Right ventricle myocardium superior (tissue), 1 donor: ENCODE measurements at places on chromosomes 6 and 20.

GRCh38 chr20:10919396-10920140 is 245.8 kb upstream of the JAG1 start:
- DNase-seq: peak; percentile 51

GRCh38 chr6:132763269-132763668 is 5.6 kb upstream of the VNN2 start:
- DNase-seq: no peak

DNA sequence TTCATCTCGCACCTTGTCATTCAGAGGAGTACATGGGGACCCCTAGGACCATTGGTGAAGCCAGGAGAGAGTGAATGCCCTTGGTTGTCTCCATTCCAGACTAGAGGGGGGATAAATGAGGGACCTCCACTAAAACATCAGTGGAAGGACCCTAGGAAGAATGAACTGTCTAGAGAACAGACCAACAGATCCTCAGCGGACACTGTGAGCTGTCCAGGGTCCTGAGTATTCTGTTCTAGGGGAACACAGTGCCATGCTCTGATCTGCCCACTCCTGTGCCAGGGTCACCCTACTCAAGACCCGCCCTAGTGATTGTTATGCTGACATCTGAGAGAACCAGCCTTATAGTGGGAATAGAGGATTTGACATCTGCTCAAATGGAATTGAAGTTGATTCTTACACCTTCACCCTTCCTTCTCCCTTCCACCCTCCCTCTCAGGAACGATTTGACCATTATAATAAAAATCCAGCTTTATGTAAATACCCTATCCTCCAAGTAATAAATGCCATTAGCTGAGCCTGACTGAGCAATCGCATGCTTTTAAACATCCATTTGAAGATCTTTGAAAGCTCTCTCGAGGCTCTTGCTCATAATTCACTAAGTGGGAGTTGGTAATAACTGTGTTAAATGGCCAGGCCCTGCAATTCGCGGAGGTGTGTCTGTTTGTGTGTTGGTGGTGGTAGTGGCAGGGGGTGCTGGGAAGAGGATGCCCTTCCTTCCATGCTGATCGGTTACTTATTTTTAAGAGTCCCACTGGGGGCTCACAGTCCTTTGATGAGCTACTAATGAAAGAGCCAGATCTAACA is 43.6 kb upstream of the SLC32A1 start:
- DNase-seq: no peak

DNA sequence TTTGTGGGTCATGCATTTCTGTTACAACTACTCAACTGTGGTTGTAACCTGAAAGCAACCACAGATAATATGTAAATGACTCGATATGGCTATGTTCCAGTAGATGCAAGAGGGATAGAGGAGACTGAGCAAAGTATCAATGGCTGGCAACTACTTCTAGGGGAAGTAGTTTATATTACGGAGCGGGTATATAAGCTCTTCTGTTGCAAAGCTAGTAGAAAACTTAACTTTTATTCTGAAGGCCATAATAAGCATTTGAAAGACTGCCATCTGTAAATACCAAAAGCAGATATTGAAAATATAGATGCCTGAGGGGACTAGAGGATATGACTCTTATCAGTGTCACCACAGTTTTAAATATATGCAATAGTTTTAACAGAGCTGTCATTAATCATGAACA is 655.3 kb downstream of the PHF3 start:
- no peak for DNase-seq

GRCh38 chr20:61960836-61961235 is 104.8 kb downstream of the TAF4 start:
- DNase-seq: peak; percentile 6

- no peak for DNase-seq
These were observed 5.3 kb downstream of the ARFGEF2 start for GRCh38 chr20:48926821-48927220.

DNA sequence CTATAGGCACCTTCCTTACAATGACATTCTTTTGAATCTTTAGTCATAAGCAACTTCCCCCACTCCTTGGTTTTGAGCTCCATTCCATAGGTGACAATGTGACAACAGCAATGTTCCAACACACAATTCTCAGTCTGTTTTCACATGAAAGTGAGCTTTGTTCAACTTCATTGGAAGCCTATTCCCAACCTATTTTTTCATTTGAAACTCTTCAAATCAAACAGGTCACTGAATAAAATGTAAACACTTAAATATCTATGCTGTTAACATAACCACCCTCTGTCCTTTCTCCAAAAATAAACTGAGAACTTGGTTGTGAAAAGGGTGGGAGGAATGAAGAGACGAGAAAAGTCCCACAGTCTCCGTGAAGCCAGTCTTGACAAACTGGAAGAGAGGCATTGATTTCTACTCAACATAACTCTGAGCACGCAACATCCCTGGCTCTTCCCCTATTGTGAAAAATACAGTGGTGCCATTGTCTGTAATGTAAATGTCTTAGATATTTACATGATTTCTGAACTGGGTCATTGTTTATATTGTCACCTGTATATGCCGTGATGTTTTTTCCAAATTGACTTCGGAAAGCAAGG is 343.1 kb downstream of the TFAP2A start:
- no peak for DNase-seq

GRCh38 chr20:50948132-50948785 is 10.1 kb downstream of the DPM1 start:
- DNase-seq: no peak

- DNase-seq: no peak
These were observed at the start of gene PHF1 for GRCh38 chr6:33410711-33411631. TSS of gene PHF1 (plus strand) at chr6:33411014. CDS start at chr6:33412264, 1,250 bp downstream.

DNA sequence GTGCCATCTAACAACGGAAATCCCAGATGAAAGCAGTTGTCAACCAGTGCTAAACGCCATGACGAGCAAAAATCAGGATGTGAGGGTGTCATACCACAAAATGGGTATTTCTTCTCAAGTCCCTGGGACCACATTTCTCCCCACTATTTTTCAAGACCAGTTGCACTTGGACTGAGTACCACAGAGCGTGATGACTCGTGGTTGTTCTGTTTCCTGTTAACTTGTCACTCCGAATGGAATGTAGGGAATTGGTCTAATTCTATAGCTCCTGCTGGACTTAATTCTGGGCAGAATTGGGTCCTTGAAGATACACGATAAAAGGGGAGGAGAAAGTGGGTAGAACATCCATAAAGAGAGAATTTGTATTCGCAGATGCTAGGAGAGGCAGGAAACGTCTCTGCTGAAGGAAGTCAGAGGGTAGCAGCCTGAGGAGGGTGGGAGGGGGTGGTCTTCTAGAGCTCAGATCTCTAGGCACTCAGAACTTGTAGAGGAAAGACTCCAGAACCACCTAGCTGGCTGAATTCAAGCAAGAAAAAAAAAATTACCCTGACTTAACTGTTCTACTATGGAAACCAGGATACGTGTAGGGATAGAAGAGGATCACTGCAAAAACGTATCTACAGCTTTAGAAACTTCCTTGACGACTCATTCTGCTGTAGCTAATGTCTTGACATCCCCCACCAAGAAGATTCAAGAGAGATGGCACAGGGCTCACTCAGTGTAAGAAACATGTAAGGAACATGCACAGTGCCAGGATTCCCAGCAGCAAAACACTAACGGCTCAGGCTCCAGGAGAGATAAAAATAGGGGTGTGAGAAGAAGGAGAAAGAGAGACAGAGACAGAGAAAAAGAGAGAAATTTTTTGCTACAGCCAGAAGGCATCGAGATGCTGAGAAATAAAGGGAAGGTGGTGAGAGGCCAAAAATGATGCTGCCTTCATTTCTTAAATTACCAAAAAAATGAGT is 494.7 kb downstream of the CD83 start:
- DNase-seq: no peak

DNA sequence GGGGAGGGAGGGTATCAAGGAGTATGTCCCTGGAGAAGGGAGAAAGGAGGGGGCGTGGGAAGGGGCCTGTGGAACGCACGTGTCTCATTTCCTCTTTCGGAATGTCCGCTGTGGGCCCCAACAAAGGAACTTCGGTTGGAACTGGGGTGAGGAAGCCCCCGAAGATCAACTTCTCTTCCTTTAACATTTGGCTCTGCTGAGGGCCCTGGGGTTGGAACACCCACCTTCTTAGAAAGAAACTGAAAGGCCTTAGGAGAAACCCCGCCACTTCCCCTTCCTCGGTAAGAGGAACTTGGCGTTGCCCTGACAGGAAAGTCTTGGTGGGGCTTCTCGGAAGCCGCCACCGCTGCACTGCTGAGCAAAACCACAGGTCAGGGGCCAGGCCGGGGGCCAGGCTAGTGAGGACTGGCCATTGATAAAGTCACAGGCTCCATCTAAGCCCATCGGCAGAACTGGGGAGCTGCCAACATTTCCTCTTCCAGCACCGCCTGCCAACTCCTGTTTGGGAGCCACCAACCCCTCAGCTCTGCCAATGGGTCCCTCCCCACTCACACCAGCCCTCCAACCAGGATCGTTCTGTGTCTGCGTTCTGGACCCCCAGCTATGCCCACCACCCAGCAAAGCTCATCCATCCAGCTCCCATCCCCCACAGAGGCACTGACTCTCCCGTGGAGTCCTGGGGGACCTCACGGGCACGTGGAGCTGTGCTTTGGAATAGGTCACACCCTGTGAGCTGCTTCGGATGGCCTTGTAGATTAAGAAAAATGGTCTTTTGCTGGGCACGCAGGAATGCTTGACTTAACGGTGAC is 44.8 kb downstream of the FGD2 start:
- peak; percentile 89 for DNase-seq

- no peak for DNase-seq
These were observed 532.8 kb downstream of the QKI start for GRCh38 chr6:163947276-163947675.

GRCh38 chr6:126064748-126065401 is 78.5 kb downstream of the TRMT11 start:
- DNase-seq: no peak

DNA sequence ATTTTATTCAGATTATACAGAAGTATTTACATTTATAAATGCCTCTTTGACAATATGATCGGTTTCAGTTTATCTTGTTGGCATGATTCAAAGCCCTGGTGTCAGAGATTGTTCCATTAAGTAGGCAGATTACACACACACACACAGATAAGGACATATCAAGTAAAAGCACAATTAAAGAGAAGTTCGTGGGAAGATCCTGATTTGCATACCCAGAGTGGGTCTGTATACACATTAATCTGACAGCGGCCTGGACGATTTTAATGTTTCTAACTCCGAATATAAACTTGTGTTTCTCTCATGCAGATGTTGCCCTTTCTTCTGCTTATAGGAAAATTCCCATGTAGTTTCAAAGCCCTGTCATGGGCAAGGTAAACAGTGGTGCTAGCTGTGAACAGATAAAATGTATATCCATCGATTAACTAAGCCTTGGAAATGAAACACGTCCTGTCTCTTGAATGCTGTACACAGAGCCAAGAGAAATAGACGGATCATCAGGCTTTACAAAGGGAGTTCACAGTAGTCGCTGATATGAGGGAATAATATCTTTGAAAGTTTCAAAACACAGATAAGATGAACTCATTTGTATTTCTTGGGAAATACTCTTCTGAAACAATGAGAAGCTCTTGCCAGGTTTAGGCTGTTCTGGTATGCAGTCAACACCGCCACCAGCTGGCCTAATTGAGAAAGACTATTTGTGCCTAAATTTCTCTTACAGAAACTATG is 108.2 kb upstream of the GMDS start:
- DNase-seq: no peak

DNA sequence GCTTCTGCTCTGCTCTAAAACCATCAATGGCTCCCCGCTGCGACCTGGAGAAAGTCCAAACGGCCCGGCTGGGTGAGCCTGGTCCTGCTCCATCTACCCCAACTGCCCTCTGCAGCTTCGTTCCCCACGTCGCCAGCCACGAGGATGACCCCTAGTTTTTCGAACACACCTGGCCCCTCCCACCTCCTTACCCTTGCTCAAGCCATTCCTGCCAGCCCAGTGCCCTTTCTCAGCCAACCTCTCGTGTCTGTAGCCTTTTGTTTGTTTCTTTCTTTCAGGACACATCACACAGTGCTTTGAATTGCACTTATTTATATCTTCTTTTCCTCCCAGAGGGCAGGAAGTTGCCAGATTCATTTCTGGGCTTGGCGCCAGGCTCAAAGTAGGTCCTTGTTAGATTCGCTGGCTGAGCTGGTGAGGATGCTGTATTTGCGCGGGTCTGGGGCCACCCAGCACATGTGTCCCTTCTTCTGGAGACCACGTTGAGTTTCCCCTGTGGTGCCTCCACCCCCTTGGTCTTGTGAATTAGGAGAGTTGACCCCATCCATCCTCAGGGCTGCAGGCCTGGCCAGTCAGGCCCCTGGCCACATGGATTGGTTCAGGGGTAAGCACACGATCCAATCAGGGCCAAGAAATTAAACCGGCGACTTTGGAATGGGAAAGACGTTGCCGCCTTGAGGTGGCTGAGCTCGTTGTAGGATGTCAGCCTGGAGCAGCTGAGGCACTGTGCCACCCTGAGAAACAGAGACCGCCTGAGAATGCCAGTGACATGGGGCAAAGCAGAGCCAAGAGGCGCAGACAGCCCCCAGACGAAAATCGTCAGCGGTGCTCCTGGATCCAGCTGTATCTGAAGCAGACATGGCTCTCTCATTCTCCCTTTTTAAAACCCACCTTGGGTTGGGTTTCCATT is 156.0 kb downstream of the CEBPB start:
- DNase-seq: peak; percentile 92

DNA sequence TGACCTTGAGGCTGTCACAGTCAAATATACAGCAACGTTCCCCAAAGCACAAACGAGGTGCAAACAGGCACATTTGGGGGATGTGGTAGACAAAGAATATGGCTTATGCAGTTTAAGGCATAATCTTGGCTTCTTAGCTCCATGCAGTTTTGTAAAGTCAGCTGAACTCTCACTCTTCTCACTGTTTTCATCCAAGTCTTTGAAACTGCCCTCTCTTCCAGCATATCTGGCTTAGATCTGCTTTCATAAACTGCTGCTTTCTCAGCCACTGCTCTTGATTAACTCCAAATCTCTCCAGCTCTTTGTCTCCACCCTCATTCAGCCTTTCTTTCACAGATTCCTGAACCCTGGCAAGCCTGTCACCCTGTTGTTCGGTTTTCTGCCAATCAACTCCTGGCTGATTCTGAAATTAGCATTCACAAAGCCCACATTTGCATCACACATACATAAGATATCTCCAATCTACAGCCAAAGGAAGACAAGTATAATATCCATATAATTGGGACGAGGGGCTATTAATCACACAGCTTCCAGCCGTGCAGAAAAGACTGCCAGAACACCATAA is 301.1 kb upstream of the RNF217 start:
- no peak for DNase-seq

DNA sequence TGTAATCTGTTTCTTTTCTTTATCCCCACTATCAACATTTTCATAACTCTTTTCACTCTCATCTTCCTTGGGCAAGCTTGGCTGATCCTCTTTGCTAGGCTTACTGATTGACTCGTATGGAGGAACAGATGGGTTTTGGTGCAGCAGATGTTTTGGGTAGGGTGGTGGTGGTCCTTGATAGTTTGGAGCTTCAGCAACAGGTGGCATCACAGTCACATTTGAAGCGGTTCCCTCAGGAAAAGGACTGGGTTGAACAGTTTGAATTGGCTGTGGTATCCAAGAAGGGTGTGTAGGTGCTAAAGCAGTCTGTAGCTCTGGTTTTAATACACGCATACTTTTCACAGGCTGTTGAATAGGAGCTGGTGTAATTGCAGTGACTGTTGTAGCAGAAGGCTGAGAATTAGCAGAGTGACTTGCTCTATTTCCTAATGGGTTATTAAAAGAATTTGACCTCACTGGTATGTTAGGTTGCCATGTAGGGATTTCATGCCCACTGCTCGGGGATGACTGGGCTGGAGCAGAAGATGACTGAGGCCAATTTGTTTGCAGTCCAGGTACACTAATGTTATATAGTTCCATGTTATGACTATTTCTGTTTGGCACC is 34.5 kb downstream of the LATS1 start:
- no peak for DNase-seq
